ENCODE measurements at places on chromosomes 1 and 21.

DNA sequence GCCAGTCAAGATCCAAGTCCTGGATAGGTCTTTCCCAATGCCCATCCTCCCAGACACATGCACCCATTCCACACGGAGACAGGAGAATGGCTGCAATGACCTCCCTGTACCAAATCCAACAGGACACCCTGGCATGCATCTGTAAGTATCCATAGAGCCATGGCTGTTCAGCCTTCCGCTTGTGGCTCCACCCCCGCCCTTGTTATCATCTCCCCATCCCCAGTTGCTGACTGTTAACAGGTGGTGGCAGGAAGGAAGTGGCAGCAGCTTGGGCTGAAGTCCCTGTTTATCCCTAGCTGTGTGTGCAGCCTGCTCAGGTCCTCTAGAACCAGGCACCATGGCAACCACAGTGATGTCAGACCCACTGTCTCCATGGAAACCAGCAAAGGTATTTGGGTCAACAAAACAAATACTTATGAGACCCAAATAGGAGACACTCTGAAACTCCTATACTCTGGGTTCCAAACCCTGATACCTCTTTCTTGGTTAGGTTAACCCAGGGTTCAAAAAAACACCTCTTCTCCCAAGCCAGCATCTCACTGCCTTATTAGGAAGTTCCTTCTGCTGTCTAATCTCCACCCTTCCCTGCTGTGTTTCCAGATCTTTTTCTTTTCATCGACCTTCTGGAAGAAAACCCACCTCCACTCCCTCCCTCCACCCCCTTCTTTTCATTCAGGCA lies 721 bp downstream of the PBXIP1 start:
- no peak for DNase-seq

DNA sequence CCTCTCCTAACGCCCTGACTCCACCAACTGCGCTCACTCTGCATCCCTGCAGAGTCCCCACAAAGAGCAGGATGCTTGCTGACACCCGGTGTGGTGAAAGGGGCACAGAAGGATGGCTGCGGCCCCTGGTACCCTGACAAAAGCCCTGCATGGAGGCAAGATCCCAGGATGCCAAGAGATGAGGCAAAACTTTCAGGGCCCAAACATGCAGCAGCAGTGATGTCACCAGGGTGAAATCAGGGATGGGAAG lies 36.6 kb downstream of the SLC9A1 start:
- DNase-seq, result no peak

DNA sequence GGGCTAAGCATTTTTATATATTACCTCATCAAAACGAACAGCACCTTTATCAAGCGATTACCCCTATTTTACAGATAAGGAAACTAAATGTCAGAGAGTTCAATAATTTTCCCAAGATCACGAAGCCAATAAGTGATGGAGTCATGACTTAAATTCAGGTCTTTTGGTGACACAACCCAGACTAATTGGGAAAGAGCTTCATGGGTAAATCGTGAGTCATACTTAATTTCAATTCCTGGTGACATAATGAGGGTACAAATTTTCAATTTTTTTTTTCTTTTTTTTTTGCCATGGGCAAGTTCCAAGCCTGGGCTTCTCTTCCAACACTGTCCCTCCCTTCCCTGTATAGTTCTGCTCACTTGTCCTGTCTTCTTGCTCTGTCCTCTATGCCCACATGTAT lies 30.1 kb upstream of the IL10 start:
- DNase-seq, result no peak

GRCh38 chr1:184260382-184260781 lies 126.4 kb upstream of the C1orf21 start:
- DNase-seq, result no peak

- no peak for DNase-seq
These were observed 144.9 kb downstream of the CD247 start for GRCh38 chr1:167373398-167373797.
